ENCODE measurements at places on chromosomes 2 and 18.

GRCh38 chr18:45232061-45232460 is 383.2 kb upstream of the SLC14A2 start:
- no peak for DNase-seq

DNA sequence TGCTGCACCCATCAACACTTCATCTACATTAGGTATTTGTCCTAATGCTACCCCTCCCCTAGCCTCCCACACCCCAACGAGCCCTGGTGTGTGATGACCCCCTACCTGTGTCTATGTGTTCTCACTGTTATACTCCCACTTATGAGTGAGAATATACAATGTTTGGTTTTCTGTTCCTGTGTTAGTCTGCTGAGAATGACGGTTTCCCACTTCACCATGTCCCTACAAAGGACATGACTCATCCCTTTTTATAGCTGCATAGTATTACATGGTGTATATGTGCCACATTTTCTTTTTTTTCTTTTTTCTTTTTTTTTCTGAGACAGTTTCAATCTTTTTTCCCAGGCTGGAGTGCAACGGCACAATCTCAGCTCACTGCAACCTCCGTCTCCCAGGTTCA is 284.1 kb upstream of the CYP26B1 start:
- no peak for DNase-seq

DNA sequence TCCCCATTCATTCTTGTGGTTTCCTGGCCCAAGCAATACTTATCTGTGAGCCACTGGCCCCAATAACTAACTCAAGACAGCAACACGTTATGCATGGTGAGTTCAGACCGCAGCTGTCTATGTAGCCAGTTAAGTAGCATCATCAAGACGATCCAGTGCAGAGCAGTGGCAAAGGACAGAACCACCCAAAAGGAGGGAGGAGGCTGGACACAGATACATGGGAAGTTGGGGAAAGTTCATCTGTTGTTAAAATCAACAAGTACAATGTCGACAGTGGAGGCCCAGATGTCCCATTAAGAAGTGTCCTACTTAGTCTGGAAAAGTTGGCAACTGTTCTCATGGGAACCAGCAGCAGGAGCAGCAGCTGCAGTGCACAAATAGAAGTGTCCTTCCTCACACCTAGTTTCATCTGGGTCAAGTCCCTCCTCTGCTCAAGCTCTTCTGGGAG is 106.9 kb upstream of the THOC1 start:
- no peak for DNase-seq

- DNase-seq, result no peak
These were observed 151.4 kb upstream of the SIX3 start for GRCh38 chr2:44789971-44790721.

DNA sequence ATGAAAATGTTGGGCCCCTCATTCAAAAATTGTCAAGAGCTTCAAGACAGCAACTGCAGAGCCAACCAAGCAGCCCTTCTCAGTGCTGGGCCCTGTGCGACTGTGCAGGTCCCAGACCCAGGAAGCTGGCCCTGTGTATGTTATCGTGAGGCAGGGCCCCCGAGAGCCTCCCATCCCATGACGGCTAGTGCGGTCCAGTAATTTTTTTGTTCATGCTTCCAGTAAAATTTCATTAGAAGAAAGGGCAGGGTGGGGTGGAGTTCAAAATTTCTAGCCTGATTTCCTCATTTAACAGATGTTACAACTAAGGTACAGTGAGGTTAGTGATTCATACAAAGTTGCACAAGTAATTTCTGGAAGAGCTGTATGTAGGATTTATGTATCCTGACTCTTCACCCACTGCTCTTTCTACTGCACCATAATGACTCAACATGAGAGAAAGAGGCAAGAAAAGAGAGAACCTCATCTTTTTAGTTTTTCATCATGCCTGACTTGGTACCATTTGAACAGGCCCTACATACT is 105.5 kb downstream of the ZEB2 start:
- peak; percentile 90 for DNase-seq

- no peak for DNase-seq
These were observed 36.5 kb upstream of the SLC9A2 start for GRCh38 chr2:102582845-102583244.

DNA sequence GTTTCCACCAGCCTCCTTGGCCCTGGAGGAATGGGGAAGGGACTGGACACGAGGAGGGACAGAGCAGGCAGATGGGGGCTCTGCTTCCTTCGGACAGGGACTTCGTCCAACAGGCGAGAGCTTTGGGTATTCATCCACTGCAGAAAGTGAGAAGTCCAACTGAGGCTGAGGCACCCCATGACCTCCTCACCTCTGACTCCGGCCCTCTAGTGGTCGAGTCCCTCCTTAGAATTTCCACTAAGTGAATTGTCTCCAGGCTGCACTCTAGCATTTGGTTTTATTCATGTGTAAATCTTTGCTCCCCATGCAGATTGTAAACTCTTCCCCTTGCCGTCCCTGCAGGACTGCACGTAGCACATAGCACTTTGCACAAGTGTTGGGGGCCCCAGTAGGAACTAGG is 75.6 kb downstream of the TMEM247 start:
- no peak for DNase-seq

- DNase-seq, result no peak
These were observed 129.9 kb downstream of the FHOD3 start for GRCh38 chr18:36427369-36427768.

GRCh38 chr2:214946949-214947348 is 137.5 kb upstream of the BARD1 start:
- DNase-seq, result no peak

GRCh38 chr2:26567534-26567933 is 73.6 kb downstream of the CIB4 start:
- DNase-seq, result no peak

- DNase-seq, result no peak
These were observed 6.1 kb downstream of the MAB21L4 start for GRCh38 chr2:240889601-240890560.

DNA sequence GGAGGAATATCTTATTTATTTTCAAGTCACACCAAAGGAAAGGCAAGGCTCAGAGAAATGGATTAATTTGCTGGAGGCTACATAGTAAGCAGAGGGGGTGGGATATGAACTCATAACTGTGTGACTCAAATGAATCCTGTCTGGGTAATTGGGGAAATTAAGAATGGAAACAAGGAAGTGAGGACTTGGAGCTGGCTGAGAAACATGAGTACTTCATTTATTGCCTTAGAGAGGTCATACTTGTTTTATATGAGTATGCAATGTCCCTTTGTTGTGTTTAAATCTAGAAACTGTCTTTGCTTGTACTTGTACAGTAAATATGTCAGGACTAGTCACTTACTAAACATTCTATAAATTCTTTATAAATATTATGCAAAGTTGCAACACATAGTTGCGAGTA is 2166.7 kb upstream of the PIK3C3 start:
- DNase-seq, result no peak

DNA sequence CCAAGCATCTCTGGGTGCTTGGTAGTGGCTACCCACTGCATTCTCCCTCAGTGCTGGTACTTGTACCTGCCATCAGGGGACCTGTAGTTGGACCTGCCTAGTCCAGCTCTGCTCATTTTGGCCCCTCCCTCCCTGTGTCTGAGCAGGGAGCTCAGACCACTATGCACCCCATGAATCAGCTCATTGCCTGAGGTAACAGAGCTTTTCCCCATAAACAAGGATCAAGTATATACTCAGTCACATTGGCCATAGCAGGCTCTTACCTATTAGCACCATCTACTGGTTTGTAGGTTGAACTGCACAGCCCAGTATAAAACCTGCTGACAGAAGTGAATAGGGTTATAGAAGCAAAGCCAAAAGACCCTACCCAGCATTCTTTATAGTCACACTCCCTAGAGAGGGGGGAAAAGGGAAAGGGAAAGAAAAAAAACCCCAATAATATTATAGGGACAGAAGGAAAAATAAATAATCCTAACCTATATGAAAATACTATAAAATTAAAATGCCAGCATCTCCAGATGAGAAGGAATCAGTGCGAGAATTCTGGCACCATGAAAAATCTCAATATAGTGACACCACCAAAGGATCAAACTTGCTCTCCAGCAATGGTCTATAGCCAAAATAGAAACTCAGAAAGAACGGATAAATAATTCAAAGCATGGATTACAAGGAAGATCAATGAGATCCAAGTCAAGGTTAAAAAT is 6.9 kb upstream of the FLACC1 start:
- peak; percentile 15 for DNase-seq

DNA sequence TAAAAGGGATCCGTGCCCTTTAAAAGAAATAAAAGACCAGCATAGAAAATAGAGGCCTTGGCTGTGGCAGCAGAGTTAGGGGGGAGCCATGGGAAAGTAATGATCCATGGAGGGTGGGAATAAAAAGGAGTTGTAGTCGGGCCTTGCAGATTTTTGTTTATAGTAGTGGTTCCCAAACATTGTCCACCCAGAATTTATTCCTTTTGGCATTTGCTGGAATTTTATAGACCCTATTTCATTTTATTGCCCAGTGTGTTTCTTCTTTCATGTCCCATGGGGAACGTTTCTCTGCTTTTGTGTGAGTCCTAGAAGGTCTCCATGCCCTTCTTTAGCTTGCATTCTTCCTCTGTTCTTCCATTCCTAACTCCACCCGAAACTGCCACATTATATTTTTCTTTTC is 222.2 kb downstream of the LTBP1 start:
- no peak for DNase-seq

- no peak for DNase-seq
These were observed 17.1 kb upstream of the IL1R2 start for GRCh38 chr2:101974663-101975062.

DNA sequence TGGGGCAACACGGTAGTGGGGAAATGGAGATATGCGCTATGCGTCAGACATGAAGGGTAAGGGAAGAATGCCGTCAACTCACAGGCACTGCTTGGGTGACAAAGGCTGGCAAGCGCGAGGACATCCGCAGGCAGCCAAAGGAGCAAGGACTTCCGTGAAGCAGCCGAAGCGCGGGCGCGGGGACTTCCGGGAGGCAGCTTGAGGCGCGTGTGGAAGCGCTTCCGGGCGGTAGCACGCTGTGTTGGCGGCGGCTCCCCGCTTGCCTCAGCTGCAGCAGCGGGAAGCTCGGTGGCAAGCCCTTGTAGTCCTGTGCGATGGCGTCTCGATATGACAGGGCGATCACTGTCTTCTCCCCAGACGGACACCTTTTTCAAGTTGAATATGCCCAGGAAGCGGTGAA is at the start of gene PSMA8:
Gene PSMA8, plus strand, starts transcription at position 218 of the 400 bp plus-strand sequence. Its CDS starts 97 bp downstream, at position 315.
- DNase-seq, result no peak

GRCh38 chr2:42961385-42961811 is 169.0 kb upstream of the HAAO start:
- DNase-seq, result no peak

DNA sequence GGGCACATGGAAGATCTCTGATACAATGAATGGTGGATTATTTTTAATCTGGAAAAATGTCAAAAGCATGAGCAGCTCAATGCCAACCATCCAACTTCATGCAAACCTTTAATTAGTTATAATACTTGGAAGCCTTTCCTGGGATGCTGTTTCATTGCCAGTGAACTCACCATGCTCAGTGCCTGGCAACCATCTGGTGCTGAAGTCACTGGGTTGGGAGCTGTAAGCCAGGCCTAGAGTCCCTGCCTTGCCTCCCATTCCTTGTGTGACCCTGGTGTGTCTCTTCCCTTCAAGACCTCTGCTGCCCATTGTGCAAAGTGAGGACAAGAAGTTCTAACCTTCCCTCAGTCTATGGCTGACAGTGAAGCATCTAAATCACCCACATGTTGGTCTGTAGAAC is 458.7 kb downstream of the RNF144A start:
- no peak for DNase-seq

DNA sequence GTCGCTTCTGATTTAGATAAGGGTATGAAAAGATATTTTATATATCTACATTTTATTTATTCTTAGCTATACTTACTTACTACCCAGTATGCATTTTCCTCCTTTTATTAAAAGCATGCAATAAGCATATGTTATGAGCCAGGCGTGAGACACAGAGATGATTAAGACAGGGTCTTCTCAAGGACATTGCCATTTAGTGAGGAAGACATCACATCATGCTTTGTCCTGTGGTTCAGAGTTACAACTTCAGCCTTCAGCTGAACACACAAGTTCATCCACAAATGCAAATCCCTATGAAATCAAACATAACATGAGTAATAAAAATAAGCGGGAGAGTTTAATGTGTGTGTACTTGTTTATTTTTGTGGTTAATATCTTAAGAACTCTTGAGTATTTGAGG is 30.2 kb downstream of the GRHL1 start:
- no peak for DNase-seq

GRCh38 chr2:10412380-10412779 is 35.7 kb downstream of the ODC1 start:
- DNase-seq, result no peak

DNA sequence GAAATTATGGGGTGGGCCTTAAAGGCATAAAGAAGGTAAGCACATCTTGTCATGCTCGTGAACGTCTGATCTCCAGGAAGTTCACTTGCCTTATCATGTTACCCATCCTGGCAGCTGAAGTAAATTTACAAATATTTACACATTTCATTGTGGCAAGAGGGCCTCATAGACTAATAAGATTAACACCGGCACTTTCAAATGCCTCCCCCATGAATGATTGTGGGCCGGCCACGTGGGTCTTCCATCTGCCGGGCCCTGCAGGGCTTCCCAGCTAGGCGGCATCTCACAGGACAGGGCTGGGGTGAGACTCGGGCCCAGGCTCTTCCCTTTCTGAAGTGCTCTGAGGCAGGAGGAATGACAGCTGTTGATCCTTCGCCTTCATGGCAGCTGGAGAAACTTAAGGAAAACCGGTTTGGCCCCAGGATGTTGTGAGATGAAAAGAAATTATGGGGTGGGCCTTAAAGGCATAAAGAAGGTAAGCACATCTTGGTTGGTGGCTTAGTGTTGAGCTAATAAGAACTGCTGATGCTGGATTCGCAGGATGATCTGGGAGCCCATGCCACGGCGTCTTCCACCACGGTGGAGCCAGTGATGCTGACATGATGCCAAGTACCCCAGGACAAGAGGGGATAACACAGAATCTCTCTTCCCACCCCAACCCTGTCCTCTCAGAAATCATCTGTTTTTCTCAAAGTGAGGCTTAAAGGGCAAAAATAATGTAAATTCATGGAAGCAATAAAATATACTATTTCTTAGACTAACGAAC is 176.3 kb downstream of the SEPTIN10 start:
- no peak for DNase-seq

- DNase-seq, result peak; percentile 35
These were observed 576.4 kb upstream of the PIK3C3 start for GRCh38 chr18:41378598-41378997.

GRCh38 chr18:10247021-10247741 is 207.3 kb upstream of the APCDD1 start:
- DNase-seq, result no peak

DNA sequence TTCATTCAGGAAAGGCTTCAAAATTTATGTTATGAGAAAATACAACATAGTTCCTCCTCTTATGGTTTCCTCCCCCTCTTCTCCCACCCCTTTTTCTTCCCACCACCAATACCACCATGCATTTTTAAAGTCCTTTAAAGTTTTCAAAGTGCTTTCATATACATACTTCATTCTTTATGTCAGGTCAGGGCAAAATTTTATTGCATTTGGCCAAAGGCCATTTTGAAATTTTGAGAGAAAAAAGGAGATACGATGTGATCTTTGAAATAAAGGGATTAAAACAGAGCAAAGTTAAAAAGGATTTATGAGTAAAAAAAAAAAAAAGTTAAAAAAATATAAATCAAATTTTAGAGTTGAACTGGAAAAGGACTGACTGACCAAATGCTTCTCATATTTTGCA is 792.5 kb upstream of the FANCL start:
- DNase-seq, result no peak
